ENCODE measurements at places on chromosomes 3 and 15. TPM values are rescaled to one million over a fixed set of nuclear protein-coding genes. Genes with fewer than 3 reads are reported as not detected.
A peak's percentile ranks its signal among the peaks of the same experiment; 100 is the strongest.

The ITIH4 gene
- total RNA-seq: 5.0 TPM

The C3orf85 gene
- not detected for total RNA-seq

The ANKRD63 gene
- total RNA-seq: 0.92 TPM

The VGLL3 gene
- total RNA-seq: 4.5 TPM

DNA sequence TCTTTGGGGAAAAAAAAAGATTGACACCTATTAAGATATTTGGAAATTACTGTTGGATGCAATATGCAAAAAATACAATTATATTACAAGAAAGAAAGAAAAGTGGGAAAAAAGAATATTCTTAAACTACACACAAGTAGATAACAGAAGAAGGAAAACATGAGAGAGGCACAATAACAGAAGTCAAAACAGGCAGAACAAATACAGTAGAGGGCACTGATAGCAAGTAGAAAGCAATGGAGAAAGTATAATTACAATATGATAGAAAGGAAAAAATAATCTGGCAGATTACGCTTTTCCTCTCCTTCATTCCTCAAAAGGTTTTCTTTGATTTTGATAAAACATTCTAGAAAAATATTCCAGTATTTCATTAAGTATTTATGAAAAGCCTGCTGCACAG is 72.1 kb downstream of the ADAM10 start:
- DNase-seq: no peak

DNA sequence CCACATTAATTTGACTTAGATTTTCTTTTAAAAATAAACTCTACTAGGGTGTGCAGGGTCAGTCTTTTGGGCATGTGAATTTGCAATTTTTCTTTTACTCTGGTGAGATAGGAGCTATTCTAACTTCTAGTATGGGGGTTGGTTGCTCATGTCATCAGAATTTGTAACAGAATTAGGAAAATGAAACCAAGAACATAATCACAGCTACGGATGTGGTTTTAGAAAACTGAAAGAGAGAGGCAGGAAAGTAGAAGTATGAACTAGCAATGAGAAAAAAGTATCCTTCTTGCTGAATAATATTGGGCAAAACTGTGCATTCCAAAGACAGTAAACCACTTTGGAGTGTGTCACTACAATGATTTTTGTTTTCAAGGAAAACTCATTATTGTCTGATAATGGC is 43.3 kb downstream of the ADPGK start:
- no peak for DNase-seq

DNA sequence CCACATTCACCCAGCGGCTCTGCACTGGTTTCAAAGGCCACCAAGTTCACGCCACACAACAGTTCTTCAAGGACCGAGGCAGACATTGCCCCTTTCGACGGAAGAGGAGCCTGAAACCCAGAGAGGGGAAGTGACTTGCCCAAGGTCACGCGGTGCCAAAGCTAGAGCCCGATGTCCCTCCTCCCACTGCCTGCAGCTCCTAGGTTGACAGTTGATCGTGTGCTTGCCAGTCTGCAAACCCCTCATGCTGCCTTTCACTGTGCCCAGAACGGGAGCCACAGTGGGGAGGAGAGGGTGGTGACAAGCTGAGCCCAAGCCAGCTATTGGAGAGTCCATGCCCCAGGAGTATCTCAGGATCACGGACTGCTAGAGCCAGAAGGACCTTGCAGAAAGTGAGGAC is 230.9 kb downstream of the XXYLT1 start:
- no peak for DNase-seq

- peak; percentile 45 for DNase-seq
Observed at GRCh38 chr3:47001731-47002170, 22.3 kb downstream of the NBEAL2 start.

DNA sequence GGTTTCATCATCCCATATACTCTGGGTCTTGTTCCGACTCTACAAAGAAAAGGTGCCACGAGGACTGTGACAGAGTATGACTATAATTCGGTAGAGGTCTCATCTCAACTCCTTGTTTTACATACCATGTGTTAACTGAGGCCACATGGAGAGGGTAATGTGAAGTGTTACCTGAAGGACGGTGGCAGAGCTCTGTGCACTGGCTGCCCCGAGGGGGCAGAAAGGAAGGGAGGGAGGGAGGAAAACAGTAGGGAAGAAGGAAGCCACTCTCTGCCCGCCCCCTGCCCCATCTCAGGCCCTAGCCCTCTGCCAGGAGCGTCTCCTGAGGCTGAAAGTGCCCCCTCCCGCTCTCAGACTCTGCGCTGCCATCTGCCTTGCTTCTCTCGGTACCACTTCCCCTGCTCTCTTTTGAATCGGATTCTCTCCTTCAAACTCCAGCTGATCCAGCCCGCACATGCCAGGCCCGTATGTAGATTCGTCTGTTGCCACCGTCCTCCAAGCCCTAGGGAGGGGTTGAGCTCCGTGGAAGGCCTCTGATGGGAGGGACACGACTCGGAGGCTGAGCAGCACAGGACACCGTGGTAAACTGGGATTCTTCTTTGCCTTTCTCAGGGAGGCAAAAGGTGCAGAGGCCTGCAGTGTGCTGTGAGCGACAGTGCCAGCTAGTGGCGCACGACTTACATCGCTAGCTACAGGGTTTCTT is 70.5 kb upstream of the ATP10A start:
- DNase-seq: no peak

GRCh38 chr15:74156678-74157411 is 16.7 kb upstream of the ISLR start:
- no peak for DNase-seq

GRCh38 chr3:52185837-52186236 is 12.1 kb upstream of the ALAS1 start:
- no peak for DNase-seq

- DNase-seq: peak; percentile 27
Observed at GRCh38 chr3:194880940-194881925, 195.6 kb downstream of the FAM43A start.

DNA sequence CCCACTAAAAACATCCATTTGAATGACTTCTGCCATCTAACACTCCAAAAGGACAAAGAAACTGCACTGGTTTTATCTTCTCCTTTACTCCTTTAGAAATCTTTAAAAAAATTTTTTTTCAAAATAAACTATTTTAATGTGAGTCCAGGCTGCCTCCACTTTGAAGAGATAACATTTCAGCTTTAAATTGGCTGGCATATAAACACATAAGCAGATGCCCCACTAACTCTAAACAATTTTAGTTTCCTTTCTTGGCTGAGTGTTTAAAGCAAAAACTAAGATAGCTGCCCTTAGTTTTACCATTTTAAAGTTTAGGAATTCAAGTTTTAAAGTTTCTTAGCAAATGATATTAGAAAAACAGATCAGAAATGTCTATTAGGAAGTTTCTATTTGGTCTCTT is 39.9 kb downstream of the PDZRN3 start:
- DNase-seq: no peak

GRCh38 chr3:1752205-1752604 is 346.5 kb upstream of the CNTN4 start:
- DNase-seq: no peak

DNA sequence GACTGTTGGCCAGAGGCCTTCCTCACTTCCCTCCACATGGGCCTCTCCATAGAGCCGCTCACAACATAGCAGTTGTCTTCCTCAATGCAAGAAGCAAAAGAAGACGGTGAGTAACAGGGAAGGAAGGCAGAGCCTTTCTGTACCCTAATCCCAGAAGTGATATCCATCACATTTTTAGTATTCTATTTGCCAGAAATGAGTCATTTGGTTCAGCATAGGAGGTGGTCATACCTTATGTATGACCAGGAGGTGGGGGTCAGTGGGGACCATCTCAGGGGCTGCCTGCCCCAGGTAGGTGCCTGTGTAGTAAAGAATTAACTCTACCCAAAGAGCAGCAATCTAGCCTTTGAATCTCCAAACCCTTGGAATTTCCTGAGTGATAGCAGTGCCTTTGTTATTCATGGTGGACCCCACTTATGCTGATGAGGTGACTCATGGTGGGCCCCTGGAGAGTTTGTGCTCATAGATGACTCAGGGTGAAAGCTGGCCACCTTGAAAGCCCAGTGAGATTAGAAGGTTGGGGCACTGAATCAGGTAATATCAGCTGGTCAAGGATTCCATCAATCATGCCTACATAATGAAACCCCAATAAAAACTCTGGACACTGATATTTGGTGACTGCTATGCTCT is 323.9 kb upstream of the IGF1R start:
- no peak for DNase-seq

GRCh38 chr3:69725994-69726571 is 13.2 kb upstream of the MITF start:
- no peak for DNase-seq

DNA sequence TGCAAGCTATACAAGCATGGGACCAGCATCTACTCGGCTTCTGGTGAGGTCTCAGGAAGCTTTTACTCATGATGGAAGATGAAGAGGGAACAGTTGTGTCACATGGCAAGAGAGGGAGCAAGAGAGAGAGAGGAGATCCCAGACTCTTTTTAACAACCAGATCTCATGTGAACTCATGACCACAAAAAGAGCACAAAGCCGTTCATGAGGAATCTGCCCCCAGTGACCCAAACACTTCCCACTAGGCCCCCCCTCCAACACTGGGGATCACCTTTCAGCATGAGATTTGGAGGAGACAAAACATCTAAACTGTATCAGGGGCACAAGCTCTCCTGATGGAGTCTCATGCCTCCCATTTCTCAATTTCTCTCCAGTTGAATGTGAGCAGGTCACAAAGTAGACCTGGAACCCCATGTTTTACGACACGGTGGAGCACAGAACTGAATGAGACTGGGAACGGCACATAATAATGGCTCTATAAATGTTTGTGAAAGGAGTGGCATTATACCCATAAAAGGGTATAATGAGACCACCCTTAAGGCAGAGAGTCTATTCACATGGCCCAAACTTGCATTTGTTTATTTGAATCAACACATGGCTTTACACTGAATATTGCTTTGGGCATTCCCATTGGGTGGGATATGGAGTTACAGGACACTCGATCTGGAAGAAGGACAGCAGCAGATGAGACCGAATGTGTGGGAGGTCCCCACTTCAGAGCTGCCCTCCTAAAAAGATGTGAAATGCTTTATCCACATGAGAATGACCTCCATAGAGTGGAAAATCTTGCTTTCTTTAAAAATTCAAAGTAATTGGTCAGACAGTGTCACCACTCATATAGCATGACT is 38.8 kb downstream of the IL16 start:
- no peak for DNase-seq

Measured in Right ventricle myocardium inferior (tissue), 1 donor.